ENCODE measurements at places on chromosomes 5 and 9.

GRCh38 chr5:35248843-35249780, 18.8 kb upstream of the PRLR start:
- no peak for DNase-seq

DNA sequence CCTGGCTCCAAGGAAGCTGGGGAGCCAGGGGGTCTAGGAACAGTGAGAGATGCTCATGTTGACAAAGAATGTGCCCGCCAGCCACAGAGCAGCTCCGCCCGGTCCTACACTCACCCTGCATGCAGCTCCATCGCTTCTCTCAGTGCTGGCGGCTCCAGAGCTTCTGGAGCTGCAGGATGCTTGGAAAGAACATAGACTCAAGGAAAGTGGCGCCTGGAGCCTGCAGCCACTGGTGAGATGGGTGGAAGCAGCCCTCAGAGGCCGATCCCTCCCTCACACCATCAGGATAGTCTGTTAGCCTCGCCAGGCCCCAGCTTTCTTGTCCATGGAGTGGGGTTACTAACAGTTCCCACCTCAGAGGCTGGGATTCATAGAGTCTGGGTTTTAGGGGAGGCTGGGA, 26.4 kb upstream of the SLC6A19 start:
- DNase-seq, result no peak

DNA sequence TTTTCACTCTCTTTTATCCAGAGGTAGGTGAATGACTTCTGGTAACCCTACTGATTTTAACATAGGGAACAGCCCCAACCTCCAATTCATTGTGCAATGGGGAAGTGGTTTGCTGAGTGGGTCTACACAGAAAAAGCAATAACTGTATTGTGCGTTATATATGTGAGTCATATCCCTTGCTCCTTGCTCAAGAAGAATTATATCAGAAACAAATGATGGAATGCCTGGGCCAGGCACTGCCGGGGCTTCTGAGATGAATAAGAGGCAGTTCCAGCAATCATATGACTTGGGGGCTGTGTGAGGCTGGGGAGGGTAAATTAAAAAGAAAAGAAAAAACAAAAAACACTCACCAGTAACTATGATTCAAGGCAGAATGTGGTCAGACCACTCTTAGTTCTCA, 79.2 kb upstream of the ABCA1 start:
- DNase-seq, result no peak

GRCh38 chr5:7218141-7218540, 177.8 kb upstream of the ADCY2 start:
- DNase-seq, result no peak

DNA sequence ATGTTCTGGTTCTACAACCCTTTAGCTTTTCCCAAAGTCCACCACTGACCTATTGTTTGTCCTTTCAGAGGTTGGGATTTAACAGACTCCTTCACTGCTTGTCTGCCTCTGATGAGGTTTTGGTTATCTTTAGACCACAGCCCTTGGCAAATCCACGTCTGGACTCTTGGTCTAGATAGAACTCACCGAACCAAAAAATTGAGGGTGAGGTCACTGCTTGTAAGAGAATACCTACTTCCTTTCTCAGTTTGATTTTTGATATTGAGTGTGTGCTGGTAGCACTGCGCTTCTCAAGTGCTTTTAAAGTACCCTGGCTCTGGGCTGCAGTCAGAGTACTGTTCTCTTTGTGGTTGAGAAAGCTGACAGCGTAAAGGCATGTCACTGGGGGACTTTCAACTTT, 61.7 kb downstream of the JMY start:
- no peak for DNase-seq

DNA sequence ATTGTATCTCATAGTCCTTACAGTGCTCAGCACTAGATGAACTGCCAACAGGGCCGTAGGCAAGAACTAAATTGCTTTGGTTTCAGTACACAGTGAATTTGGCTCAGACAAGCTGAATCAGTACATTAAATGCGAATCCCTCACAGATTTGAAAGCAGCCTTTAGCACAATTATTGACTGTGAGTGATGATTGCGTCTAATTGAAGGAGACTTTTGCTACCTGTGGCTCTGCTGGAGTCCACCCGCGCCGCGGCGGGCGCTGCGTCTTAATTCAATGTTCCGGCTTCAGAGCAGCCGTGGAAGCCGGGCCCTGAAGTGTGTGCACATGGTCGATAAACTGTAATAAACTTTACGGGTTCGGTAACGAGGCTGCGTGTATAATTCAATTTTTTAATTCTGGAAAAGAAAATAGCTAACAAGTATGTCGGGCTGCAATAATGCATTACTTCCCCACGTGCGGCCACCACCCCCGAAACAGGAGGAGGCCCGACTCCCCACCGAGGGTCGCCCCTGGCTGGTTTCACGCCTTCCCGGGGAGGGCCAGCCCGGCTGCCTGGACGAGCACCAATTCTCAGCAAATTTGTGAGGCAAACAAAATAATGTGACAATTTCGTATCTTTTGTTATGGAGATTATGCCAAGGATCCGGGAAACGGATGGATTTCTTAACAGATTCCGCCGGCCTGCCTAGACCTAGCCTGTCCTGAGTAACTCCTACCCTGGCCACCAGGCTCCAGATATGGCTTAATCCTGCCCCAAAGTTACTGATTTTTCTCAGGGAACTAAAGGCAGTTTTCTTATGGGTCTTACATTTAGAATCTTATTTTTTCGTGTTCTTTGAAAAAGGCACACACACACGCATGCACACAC, 269.4 kb upstream of the IRX1 start:
- no peak for DNase-seq
